ENCODE measurements at places on chromosomes 3 and 15.

- DNase-seq, result no peak
Observed at GRCh38 chr3:59084583-59084982, 34.8 kb upstream of the CFAP20DC start.

- DNase-seq, result no peak
Observed at GRCh38 chr3:173044998-173045397, 96.0 kb downstream of the SPATA16 start.

DNA sequence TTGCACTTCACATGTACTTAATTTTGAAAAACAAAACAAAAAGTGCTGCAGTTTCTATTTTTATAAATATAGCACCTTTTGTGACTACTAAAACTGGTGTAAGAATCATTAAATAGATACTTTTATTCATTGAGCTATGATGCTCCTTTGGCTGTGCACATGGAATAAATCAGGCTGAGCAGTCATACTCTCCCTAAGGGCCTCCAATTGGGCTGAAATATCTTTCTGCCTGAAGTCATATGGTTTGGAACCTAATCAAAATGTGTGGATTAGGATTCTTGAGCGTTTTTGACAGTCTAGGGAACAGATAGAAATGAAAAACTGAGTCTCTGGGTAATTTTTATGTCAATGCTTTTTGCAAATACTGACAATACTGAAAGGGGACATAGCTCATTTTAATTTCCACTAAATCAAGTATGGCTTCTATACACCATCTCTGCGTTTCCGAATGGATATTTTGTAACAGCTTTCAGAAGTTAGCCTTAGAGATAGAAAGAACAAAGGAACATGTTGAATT, 392.2 kb upstream of the ROBO1 start:
- DNase-seq, result no peak

GRCh38 chr15:99267957-99268356, 16.7 kb downstream of the LRRC28 start:
- no peak for DNase-seq

DNA sequence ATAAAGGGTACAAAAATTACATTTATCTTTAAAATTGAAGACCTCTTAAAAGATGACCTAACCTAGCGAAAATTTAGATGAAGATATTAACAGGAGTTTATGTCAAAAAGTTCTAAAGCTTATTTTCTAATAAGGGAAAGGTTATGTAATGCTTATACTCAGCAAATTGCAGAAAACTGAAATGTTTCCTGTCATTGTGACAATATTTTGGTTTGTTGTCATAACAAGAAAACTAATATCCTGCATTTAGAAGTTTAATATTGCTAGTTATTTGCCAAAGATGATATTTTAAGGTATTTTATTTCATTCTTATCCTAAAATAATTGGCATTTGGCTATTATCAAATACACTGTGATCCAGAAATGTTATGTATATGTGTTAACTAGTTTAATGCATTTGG, 294.5 kb downstream of the C3orf38 start:
- DNase-seq, result no peak

DNA sequence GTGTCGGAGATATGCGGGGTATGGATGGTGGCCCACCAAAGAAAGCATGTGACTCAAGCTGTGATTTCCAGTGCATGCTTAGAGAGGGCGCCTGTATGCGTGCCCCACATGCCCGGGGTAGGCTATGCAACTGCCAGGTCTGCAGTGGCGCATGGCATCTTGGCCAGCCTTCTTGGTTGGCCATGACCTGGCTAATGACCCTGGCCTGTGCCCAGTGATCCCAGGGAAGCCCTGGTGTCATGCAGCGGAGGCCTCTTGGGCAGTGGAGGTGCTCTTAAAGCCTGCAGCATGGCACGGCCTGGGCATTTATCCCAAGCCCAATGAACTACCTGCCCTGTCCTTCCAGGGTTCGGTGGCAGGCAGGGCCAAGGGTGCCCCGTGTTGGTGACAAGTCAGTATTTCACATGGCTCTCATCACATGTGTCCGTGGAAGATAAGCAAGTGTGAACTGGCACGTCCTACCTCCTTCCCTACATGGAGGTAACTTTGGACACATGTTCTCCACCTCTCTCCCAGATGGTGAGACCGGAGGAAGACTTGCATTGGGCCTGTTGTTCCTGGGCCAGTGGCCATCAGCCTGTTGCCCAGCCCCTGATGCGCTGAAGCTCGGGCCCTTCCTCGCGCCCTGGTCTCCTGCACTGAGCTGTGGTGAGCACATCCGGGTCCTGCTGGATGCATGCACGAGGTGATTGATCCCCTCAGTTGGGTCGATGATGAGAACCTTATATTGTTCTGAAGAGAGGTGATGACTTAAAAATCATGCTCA, 192.0 kb downstream of the UBE3A start:
- no peak for DNase-seq

DNA sequence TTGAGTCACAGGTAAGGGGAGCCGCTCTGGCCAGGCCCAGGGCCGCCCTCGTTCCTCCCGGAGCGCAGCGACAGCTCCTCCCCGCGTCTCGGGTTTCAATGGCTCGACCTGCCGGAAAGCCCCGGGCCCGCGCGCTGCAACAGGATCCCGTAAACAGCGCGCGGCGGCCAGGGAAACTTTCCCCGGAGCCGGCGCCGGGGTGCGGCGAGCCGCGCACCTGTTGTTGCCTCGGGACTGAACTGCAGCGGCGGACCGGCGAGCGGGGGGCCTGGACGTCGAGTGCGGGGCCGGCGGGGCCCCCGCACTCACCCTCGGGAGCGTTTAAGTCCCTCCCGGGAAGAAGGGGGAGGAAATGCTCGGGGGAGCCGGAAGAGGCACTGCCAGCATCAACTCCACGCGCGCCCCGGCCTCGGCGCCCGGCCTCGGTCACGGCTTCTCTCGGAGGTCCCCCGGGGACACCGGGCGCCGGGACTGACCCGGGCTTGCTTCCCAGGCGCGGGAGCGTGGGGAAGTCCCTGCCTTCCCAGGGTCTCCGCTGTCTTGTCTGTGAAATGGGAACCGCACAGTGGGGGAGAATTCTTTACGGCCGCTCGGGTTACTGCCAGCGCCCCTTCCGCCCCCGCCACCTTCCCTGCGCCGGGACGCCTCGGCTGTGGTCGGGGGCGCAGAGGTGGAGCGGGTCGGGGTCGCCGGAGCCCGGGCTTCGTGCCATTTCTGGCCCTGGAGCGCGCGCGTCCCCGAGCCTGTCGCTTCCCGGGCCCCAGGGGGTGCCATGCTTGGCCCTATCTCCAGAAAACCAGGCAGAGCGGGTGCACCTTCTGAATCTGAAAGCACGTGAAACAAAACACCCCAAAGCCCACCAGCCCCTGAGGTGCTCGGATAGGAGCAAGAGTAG, 7.5 kb upstream of the PGPEP1L start:
- no peak for DNase-seq

- DNase-seq, result no peak
Observed at GRCh38 chr3:100603469-100603868, 5.9 kb upstream of the ADGRG7 start.

- no peak for DNase-seq
Observed at GRCh38 chr3:139538733-139539132, 809 bp downstream of the RBP1 start.

GRCh38 chr3:63497641-63498040, 154.8 kb upstream of the SNTN start:
- no peak for DNase-seq

GRCh38 chr3:155281912-155282311, 11.6 kb downstream of the STRIT1 start:
- no peak for DNase-seq

DNA sequence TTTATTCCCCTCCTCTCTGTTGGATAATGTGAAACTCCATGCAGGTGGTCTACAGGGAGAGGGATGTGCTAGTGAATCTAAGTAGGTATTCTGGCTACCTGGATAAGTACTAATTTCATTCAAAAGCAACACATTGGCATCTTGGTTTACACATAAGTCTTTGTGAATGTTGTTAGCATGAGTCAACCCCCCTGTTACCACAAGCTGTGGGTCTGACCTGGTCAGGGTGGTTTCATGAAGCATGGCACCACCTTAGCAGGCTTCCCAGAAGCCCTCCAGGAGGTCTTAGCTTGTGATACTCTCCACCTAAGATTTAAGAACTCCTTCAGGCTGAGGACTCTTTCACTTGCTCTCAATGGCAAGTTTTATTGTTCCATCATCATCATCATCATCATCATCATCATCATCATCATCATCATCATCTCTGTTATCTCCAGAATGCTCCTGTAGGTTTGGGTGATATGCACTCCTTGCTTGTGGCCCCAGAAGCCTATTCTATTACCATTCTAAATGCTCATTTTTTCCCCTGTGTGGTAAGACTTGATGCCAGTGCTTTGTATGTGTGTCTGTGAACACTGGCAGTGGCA, 62.8 kb downstream of the EPHB1 start:
- no peak for DNase-seq

DNA sequence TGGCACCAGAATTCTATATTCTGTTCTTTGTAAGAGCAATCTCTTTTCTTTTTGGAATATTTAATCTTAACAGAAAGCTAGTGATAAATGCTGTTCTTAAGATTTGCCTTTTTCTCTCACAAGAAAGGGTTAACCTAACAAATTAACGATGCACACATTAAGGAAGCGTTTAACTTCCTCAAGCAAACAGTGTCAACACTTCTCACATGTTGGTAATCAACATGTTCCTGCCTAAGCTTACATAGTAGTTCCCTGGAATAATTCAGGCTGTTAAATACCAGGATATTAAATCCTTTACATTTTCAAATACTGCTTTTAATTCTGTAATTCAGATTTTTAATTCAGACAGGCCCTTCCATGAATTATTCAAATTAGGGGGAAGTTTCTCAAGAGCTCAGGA, 67.4 kb upstream of the RPL35A start:
- no peak for DNase-seq

- no peak for DNase-seq
Observed at GRCh38 chr3:172319595-172319994, 128.7 kb downstream of the GHSR start.

DNA sequence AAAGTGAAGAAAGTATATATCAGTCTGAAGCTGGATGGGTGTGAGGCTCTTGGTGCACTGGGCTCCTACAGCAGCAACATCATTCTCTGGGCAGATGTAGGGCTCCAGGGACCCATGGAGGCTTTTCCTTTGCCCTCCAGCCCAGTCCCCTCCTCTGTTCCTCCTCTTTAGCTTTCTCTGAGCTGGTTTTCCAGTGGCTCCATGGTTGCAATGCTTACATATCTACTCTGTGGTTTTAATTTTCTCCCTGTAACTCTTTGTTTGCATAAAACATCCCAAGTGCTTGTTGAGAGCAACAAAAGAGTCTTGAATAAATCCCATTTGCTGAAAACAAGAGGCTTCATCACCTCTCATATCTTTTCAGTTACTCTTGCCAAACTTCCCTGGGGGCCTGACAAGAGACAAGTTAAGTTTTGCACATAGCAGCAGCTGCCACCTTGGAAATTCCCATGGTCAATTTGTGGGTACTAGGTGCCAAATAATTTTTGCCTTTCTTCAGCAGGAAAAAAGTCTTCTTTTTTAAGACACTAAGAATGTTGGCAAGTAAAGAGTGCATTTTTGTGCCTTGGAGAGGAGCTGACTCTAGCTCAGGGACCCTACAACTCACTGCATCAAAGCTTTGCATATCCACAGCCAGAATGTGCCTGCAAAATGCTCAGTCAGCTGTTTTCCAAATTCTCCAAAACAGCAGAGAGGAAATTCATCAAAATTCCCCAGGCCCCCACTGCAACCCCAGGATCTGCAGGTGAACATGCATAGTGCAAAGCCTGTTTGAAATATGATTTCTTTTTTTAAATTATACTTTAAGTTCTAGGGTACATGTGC, 41.9 kb downstream of the COLQ start:
- no peak for DNase-seq

DNA sequence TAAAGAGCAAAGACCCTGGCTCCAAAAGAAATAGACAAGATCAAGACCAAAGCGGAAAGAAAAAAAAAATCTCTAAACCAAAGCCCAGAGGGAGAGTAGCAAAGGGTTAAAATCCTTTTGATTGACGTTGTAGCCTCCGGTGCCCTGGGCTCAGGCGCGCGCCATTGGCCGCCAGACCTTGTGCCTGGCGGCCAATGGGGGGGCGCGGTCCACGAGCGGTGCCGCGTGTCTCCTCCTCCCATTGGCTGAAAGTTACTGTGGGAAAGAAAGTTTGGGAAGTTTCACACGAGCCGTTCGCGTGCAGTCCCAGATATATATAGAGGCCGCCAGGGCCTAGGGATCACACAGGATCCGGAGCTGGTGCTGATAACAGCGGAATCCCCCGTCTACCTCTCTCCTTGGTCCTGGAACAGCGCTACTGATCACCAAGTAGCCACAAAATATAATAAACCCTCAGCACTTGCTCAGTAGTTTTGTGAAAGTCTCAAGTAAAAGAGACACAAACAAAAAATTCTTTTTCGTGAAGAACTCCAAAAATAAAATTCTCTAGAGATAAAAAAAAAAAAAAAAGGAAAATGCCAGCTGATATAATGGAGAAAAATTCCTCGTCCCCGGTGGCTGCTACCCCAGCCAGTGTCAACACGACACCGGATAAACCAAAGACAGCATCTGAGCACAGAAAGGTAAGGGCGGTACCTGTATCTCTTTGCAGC, at the start of gene HES1:
HES1 (plus strand) TSS at position 343 of the 713 bp plus-strand sequence; CDS start at position 576, 233 bp downstream.
- DNase-seq, result no peak

- no peak for DNase-seq
Observed at GRCh38 chr3:133258358-133258757, 141.5 kb upstream of the BFSP2 start.

GRCh38 chr3:183442994-183443393, 14.6 kb upstream of the MCF2L2 start:
- no peak for DNase-seq

DNA sequence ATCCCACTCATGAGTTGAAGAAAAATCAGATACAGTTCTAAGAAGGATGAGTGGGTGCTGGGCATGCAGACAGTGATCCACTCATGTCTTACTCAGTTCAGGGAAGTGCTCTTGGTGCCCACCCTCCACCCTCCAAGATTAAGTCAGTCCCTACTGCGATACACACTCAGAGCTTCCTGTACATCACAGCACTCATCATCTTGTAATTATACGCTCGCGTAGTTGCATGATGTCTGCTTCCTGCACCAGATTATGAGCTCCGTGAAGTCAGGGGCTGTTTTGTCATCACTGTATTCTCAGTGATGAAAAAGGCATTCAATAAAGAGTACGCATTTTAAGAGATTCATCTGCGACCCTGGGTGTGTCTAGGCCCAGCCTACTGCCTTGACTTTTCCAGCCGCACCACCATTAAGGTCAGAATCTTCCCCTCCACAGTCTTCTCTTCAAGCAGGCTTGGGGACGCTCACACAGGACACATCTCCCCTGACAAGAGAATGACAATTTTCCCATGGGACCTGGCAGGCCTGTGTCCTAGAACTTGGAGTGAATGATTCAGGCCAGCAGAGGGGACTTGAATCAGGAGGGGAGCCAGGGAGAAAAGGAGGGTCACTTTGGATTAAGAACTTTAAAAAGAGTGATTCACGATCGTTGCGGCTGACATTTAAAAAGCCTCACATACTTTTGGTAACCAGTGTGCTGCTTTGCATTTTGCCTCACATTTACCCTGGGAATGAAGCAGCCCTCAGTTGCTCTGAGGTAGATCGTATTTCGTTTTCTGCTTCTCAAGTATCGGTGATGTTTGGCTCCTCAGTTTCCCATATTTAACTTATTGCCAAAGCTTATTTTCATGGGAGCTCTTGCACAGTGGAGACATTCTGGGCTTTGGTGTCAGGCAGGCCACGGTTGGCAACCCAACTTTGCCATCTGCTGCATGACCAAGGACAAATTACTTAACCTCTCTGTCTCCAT, 7.9 kb upstream of the PDE8A start:
- DNase-seq, result no peak

- no peak for DNase-seq
Observed at GRCh38 chr3:167798443-167798842, 62.9 kb downstream of the SERPINI1 start.

All from stimulated activated CD8-positive, alpha-beta memory T cell treated with anti-CD3 and anti-CD28 coated beads, Interleukin-2, amount 100 ng/mL, for 1 hour (primary cell).